ENCODE measurements at places on chromosomes 6 and 20. TPM values are rescaled to one million over a fixed set of nuclear protein-coding genes. Genes with fewer than 3 reads are reported as not detected.

GRCh38 chr6:37514321-37514771 is 14.7 kb upstream of the CCDC167 start:
- DNase-seq, result peak; percentile 19

Gene ZC2HC1B
- not detected for total RNA-seq

Gene MUCL3
- total RNA-seq, result not detected

DNA sequence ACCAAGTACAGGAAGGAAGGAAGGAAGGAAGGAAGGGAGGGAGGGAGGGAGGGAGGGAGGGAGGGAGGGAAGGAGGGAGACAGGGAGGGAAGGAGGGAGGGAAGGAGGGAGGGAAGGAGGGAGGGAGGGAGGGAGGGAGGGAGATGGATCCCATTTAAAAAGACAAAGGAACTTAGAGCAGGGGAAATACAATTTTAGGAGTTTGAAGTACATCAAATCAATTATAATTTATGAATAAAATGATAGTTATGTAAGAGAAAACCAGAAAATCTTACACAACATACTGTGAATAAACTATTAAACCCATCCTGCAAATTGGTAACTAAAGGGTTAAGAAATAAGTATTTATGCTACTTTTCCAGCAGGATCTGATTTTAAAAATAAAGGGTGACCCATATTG is 475.9 kb downstream of the HDGFL1 start:
- DNase-seq, result no peak

- no peak for DNase-seq
Observed at GRCh38 chr6:69802995-69803394, 6.2 kb upstream of the LMBRD1 start.

Gene NFATC2
- 2.2 TPM for total RNA-seq

- DNase-seq, result peak; percentile 55
Observed at GRCh38 chr20:2692036-2692885, at the start of gene EBF4. Gene EBF4, plus strand, starts transcription at chr20:2692780. Its CDS starts 866 bp downstream, at chr20:2693646.

GRCh38 chr6:159595173-159595572 is 97.9 kb downstream of the SOD2 start:
- no peak for DNase-seq

Gene CST5
- not detected for total RNA-seq

DNA sequence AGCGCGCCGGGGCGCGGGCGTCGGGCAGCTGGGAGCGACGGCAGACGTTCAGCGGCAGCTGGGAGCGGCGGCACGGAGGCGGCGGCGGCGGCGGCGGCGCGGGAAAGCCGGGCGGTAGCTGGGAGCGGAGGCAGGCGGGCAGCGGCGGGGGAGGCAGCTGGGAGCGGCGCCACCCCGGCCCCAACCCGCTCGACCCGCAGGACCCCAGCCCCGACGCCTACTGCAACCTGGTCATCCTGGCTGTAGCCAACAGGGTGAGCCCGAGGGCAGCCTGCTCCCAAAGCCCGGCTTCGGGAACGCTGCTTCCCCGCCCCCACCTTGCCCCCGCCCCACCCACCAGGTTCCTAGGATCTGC is 8.9 kb downstream of the CCM2L start:
- DNase-seq, result no peak

Gene LRRN4
- not detected for total RNA-seq

GRCh38 chr6:170459451-170459850 is 93.7 kb downstream of the PSMB1 start:
- DNase-seq, result no peak

- no peak for DNase-seq
Observed at GRCh38 chr20:56461576-56461975, 6.9 kb upstream of the RTF2 start.

- no peak for DNase-seq
Observed at GRCh38 chr6:31588871-31589650, 3.0 kb downstream of the LST1 start.

GRCh38 chr20:45020236-45020886 is 54.0 kb downstream of the STK4 start:
- no peak for DNase-seq

Gene KIF3B
- total RNA-seq, result 36.1 TPM

- DNase-seq, result no peak
Observed at GRCh38 chr6:88631830-88632229, 331.6 kb downstream of the RNGTT start.

Gene DACT2
- 4.6 TPM for total RNA-seq

Gene TAGAP
- not detected for total RNA-seq

DNA sequence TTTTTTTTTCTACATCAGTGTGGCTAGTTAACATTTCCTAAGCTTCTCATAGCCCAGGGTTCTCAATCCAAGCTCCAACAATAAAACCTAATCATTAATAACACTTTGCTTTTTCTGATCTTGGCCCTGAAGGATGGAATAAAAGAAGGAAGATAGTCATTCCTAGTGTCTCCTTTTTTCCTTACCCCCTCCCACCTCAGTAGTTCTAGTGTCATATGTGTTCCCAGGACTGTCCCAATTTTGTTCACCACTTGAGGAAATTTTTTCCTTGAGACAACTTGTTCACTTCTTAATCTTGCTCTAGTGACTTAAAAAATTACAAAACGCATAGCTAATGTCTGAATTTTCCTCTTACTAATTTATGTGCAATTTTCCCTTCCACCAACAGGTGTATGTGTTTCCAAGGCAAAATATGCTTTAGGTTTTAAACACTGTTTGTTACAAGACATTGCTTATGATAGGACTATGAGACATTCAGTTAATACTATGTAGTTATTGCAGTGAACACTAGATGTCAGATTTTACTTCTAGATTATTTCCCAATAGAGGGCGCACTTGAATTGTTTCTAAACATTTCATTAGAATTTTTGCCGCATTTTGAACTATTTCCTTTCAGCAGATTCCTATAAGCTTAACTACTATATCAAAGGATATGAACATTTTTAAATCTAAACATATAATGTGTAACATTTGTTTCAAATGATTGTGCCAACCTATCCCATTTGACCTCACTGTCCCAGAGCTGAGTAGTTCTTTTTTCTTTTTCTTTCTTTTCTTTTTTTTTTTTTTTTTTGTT is 18.5 kb upstream of the C6orf141 start:
- DNase-seq, result no peak

DNA sequence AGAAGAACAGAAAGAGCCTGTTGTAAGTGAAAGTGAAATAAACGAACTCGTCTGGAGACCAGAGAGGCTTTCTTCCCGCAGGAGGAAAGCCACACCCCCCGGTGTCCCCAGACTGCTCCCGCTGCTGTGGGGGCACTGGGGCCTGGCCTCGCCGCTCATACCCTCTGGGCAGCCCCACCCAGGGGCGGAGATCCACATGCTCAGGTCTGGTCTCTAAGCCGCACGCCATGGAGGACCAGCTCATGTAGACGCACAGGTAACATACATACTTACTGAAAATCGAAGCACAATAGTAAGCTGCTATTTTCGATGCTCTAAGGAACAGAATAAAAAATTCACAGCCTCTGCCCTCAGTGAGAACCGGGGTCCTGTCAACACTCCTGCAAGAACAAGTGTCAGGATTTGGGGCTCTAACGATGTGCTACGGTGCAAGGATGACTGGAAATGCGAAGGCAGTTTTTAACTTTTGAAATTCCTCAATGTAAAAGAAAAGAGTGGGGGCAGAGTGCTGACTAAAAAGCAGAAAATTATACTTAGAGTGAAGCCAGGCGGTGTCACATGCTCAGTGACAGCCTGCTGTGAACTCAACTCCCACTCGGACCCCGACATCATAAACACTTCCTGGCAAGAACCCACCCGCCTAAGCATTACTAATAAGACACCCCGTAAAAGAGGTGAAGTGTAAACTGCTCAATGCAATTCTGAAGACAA is 110.5 kb downstream of the IRF4 start:
- DNase-seq, result no peak

DNA sequence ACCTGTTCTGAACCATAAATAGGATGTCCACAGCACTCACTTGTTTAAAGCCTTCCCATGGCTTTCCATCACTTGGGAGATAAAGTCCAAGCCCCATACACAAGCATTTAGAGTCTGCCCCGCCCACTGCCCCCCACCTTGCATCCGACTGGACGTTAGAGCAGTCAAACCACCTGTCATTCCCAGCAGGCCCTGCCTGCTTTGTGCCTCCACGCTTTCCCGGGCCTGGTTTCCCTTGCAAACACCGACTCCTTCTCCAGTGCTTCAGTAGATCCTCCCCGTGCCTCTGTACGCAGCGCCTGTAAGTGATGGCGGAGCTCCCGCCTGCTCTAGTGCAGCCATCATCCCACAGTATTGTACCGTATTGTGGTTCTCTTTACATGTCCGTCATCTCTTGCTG is 38.3 kb upstream of the INSM1 start:
- DNase-seq, result no peak

DNA sequence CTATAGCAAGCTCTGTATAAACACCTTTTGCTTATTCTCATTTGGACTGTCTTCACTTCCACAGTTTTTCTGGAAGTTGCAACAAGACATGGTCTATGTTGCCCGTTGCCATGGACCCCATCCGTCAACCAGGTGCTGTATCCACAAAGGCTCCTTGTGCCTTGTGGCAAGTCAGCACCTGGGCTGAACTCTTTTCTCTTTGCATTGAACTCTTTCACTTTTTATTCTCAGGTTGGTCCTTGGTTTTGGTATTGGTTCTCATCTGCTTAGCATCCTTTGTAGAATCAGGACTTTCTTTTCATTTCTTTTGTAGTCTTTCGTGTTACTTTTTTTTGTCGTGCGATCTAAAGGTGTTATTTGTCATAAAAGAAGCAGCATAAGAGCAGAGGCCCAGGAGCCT is 5.0 kb upstream of the GSTA1 start:
- no peak for DNase-seq

Measured in chondrocyte (in vitro differentiated cells).